ENCODE measurements at places on chromosomes 7 and 10.

DNA sequence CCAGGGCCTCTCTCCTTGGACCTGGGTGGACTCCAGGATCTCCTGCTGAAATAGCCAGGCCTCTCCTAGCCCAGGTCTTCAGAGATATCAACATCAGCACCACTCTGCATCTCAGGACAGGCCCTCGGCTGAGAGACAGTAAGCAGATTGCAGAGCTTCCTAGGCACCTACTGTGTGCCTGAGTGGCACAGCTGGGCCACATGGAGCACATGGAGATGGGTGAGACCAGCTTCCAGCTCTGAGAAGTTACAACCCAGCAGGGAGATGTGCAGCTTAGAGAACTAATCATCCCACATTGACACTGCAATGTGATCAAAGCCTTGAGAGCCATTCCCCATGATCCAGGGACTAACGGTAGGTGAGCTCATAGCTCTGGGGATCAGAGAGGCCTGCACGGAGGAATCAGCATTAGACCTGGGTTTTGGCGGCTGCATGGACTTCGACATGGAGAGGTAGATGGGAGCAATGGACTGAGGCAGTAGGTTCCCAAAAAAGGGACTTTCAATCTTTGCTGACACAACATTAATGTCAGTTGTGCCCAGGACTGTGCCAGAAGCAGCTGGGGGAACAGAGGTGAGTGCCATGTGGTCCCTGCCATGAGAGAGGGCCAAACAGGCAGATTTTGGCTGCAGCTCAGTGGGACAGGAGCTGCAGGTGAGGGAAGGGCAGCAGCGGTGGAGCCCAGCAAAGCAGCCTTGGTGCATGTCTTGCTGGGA is 76.0 kb upstream of the LEP start:
- no peak for DNase-seq

DNA sequence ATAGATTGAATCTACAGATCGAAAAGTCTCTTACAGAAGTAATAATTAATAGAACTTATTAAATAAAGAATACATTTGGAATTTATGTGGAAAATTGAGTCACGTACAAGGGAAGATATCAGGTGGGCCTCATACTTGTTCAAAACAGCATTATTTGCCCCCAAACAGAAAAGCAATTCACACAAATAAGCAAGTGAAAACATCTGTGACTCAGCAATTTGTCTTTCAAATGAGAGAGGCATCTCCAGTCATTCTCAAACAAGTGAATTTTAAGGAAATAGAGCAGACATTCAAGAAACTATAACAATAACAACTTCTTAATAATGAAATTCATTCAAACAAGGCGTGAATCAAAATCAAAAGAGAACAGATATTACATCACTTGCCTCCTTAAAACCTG is 50.1 kb downstream of the SEMA3A start:
- no peak for DNase-seq

DNA sequence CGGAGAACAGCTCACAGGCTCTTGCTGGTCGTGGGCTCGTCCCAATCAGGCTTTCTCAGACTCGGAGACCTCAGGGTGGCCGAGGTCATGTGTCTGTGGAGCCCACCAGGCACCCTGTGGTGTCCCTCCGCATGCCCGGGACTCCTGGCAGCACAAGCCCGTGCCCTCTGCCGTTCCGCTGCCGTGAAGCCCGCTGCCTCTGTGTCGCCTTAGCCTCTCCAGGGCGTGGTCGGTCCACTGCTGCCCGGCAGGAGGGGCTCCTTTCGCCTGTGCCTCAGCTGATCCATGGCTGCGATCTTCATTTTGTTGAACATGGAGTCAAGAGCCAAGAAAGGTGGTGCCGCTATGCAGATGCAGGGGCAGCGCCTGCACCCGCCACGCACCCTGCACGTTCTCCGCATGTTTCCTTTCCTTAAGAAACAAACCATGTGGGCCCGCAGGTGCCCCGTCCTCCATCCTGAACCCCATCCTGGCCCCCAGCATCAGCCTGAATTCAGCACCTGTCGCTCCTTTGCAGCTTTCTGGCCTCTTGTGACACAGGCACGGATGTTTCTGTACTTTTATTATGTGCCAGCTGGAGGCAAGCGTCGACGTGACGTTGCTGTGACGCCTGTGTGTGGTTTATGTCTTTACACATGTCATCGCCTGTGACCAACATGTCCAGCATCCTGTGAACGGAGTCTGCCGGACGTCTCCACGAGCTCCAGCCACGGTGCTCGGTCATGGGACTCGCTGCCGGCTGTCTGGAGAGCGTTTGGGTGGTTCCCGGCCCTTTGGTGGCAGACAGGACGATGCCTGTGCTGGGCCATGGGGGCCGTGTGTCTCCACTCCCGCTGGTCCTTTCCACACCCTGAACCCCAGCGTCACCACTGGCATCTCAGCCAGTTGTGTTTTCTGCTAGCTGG is 69.9 kb downstream of the NKX6-2 start:
- peak; percentile 62 for DNase-seq

- DNase-seq, result no peak
Measured at GRCh38 chr10:22218448-22218847, 633 bp upstream of the EBLN1 start.

GRCh38 chr7:12834782-12835181 is 147.3 kb downstream of the ARL4A start:
- no peak for DNase-seq

DNA sequence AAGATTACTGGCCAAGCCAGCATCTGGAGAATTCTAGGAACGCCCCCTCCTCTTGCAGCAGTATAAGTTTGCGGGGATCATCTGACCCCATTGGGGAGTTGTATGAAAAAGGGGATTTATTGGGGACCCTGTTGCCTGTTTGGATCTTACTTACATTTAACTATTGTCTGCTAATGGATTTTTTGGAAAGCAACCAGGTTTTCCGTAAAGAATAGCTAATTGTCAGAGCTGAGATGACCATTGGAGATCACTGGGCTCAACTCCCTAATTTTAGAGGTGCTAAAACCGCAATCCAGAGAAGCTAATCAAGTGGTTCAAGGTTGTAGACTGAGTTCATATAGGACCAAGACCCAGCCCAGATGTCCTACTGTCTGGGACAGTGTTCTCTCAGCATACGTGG is 38.8 kb downstream of the HTRA1 start:
- no peak for DNase-seq

DNA sequence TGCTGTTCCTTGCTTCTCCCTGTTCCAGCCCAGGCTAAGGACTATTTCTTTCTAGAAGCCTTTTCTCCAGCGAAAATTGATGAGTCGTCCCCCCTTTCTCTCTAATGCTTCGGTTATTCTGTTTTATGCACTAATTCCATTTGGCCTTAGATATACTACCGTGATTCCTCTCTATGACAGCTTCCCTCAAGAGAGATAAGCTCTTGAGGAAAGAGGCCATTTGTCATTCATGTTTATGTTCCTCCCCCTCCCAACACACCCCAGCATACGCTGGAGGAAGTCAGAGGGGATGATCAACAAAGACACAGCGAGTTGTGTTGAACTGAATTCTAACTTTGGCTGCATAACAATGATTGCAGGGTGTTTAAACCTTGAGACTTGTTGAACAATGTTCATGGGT is 198.8 kb downstream of the BMPER start:
- DNase-seq, result no peak

GRCh38 chr10:64316416-64316815 is 795.2 kb downstream of the REEP3 start:
- no peak for DNase-seq

DNA sequence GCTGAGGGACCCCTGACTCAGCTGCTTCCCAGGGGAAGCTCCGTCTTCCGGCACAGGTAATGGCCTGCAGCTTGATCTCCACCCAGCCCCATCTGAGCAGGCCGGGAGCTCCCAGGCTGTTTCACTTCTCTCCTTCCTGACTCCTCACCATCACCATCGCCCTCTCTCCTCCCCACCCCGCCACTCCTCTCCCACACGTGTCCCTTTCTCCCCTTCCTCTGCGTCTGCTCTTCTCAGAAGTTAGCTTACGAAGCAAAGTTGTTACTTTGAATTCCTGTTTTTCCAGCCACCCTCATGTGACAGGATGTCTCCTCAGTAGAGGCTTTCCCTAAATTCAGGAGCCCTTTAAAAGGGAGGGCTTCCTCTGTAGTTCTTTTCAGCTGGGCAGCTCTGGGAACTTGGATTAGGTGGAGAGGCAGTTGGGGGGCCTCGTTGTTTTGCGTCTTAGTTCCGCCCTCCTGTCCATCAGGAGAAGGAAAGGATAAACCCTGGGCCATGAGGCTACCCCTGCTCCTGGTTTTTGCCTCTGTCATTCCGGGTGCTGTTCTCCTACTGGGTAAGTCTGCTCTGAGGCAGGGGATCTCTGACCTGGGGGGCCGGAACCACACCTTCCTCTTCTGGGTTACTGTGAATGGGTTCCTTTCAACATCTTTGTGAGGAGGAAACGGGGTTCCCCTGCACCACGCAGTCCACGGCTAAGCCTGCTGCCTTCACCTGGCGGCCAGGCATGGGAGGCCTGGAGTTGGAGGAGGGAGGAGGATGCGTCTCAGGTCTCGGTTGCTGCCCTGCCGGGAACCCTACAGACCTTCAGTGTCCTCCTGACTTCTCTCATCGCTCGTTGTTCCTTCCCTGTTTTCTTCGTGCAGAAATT is at the start of gene MRC1:
MRC1 (plus strand) TSS at position 378 of the 871 bp plus-strand sequence; CDS start at position 496, 118 bp downstream.
- DNase-seq, result no peak

GRCh38 chr7:70700055-70700940 is 431.6 kb upstream of the GALNT17 start:
- no peak for DNase-seq

- DNase-seq, result no peak
Measured at GRCh38 chr7:105101864-105102263, 87.9 kb downstream of the KMT2E start.

DNA sequence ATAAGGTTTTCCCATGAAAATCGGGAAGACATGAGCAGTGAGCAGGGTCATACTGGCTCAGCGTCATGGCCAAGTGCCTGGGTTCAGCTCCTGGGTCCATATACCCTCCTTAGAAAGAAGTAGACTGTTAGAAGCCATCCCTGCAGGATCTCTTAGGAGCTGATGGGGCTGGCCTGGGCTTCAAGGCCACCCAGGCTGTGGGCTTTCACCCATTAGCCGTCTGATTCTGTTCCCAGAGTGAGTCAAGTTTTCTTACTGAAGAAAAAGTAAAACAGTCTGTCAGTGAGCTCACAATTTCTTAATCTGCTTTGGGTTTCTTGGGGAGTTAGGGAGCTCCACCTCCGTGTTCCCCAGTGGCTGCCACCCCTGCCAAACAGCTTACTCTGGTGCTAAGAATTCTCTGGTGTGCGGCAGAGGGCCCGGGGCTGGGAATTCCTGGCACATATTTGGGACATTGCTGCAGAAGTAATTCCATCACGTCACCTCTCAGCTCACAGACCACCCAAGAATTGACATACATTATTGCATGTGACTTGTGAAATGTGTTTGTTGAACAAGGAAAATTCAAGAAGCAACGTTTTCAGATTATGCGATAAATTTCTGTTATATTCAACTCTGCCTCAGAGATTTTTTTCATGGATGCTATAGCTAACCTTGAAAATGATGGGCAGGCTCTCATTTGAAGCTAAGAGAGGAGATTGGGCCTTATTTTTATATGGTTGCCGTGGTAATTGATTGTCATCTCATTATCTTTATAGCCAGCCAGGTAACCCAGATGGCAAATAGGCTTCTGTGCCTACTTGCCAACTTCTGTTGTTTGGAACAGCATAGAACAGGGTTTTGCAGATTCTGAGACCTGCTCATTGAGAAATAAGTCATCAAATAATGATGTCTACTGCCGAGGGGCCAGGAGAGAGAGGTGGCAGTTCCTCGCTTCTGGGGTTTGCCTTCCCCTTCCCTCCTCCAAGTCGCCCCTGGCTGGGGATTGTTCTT is 166.4 kb downstream of the CHN2 start:
- DNase-seq, result no peak

DNA sequence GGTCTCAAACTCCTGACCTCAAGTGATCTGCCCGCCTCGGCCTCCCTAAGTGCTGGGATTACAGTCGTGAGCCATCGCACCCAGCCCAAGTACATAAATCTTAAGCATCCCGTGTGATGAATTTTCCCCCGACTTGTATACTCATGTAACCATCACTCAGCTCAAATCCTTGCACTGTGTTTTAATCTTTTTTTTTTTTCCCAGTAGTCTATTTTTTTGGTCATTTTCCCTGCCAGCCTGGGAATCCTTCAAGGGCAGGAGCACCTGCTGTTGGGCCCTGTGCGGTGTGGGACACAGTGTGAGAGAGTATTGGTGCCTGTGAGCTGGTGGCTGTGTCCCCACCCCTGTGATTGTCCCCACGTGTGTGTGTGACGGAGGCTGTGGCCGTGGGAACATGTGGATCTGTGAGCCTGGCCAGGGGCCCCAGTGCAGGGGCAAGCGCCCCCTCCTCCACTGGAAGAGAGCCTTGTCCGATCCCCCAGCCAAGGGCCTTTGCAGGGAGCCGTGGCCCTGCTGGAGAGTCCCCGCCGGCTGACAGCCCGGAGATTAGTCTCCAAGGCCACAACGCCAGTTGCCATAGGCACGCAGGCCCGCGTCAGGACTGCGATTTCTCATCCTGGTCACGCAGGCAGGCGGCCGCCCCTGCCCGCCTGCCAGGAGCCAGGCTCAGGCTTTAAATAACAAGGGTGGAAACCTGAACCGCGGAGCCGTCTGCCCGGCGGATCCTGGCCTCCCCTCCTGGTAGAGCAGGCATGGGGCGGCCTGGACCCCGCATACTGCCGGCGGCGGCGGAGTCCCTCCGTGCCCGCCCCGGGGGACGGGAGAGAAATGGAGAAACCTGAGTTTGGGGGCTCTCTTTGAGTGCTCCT is 26.5 kb downstream of the GTF2IRD1 start:
- DNase-seq, result peak; percentile 96

DNA sequence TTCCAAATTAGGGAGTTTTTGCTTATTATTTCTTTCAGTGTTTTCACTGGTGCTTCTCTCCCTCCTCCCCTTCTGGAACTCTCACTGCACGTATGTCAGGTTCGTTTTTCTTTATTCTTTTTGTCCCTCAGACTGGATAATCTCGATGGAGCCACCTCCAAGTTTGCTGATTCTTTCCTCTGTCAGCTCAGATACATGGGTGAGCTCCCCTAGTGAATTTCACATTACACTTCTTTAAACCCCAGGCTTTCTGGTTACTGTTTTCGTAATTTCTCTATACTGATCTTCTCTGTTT is 20.8 kb upstream of the NCAPG2 start:
- no peak for DNase-seq

- DNase-seq, result no peak
Measured at GRCh38 chr7:79272066-79272669, 181.3 kb downstream of the MAGI2 start.

GRCh38 chr7:93119191-93119905 is 1.6 kb upstream of the SAMD9 start:
- DNase-seq, result no peak

GRCh38 chr10:93554760-93555432 is 11.6 kb upstream of the FFAR4 start:
- DNase-seq, result no peak

DNA sequence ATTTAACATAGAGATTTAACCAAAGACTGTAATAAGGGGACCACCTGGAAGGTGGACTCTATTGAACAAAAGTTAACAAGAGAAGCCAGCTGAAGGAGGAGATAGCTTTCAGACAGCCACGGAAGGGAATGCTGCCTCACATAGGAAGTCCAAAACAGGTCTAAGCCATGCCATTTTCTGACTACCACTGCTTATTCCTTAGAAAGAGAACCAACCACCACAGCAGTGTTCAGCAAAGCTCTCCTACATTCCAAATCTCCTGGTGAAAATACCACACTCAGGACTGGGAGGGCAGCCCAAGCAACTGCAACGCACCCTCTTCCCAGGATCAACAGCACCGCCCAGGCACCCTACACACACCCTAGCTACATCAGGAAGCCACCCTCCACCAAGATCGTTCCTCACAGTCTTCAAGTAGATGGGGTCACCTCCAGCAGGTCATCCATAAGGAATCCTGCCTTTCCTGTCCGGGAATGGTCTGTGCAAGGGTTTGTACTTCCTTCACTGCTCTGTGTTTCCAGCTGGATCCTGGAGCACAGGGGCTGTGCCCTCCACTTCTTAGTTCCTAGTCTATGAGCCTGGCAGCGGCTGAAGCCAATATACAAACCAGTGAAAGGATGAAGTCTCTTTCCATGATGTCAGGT is 2.5 kb downstream of the KIAA1549 start:
- no peak for DNase-seq
